Gastroesophageal sphincter (tissue), 4 donors: ENCODE measurements at places on chromosomes 16 and 17.

GRCh38 chr16:67283039-67283825 is 3.9 kb downstream of the PLEKHG4 start:
- ATAC-seq = no peak

- no peak for ATAC-seq
These were observed 57.2 kb downstream of the NUP93 start for GRCh38 chr16:56787167-56787566.

GRCh38 chr16:74680681-74681080 is 14.0 kb upstream of the RFWD3 start:
- ATAC-seq = no peak

GRCh38 chr17:53490447-53490968 is 332.2 kb upstream of the KIF2B start:
- ATAC-seq = no peak

- ATAC-seq = no peak
These were observed 25.6 kb downstream of the UNK start for GRCh38 chr17:75810216-75810615.

DNA sequence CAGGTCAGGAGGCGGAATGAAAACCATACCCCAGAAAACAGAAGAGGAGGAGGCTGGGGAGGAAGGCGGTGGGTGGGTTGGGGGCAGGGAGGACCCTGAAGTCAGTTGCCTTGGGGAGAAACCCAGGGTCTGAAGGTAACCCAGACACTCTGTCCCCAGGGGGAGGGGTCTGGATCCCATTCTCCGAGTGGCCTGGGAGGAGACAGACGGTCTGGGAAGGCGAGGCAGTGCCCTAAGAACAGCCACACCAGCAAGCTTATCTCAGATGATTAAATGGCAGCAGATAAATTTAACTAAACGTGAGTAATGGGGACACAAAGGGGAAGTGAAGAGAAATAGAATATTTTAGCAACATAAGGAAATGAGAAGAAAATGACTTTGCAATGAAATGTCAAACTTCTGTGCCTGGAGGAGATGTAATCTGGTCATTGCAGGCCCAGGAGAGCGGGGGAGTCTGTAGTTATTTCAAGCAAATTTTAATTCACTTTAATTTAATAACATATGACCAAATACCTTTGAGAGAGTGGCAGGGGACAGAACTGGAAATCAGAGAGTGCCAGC is 21.4 kb upstream of the ZFP90 start:
- no peak for ATAC-seq

DNA sequence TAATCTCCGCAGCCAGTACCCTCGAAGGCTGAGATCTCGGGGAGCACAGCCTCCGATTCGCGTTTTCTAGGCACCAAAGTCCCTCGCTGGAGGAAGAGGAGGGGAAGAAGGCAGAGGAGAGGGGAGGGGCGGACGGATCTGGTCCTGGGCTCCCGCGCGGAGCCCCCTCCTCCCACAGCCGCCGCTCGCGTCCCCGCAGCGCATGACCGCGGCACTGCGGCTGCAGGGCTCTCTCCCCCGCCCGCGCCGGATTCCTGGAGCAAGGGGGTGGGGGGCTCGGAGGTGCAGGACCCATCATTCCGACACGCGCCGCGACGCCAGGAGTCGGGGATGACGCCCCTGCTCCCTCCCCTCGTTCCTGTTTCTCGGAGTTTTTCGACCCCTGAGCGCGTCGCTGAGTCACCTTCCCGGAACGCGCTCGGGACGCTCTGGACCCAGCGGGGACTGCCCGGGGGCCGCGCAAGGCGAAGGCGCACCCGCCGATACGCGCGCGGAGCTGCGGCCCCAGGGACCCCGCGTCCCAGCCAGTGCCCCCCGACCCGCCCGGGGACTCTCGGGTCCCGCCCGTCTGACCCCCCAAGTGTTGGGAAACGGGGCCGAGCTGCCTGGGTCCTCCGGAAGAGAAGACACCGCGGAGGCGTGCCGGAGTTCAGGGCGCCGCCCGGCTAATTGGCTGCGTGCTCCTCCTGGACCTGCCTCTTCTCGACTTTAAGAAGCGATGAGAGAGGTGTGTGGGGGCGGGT is 1.4 kb upstream of the SPHK1 start:
- ATAC-seq = peak; percentile 24

GRCh38 chr17:18017958-18018357 is 21.0 kb downstream of the ATPAF2 start:
- ATAC-seq = no peak

GRCh38 chr17:78842881-78843565 is 2.4 kb upstream of the USP36 start:
- ATAC-seq = no peak
